ENCODE measurements at places on chromosomes 2 and 18.

DNA sequence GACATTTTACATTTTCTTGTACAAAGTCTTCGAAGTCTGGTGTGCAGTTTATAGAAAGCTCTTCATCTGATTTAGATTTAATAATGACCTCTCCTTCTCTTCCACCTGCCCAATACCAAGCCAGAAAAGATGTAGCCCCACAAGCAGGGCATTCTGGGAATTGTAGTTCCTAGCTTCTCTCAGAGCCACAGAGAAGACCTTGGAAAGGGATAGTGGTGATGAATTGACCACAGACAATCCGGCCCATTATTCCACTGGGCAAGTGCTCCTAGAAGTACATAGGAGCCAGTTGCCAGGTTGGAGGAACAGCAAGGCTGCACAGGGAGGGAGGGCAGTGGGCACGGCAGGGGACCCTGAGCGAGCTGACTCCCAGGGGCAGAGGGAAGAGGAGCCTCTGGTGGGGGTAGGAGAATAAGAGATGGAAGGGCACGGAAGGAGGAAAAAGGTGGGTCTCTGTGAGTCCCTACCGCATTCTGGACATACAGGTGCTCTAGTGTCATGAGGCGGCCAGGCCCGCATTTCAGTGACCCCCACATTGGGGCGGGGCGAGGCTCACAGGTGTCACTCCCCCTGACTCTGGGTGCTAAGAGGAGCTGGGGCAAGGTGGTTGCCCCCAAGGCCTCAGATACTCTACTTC, 152.5 kb upstream of the HAAO start:
- no peak for DNase-seq

GRCh38 chr2:146349334-146349733, 1495.5 kb upstream of the ACVR2A start:
- no peak for DNase-seq

DNA sequence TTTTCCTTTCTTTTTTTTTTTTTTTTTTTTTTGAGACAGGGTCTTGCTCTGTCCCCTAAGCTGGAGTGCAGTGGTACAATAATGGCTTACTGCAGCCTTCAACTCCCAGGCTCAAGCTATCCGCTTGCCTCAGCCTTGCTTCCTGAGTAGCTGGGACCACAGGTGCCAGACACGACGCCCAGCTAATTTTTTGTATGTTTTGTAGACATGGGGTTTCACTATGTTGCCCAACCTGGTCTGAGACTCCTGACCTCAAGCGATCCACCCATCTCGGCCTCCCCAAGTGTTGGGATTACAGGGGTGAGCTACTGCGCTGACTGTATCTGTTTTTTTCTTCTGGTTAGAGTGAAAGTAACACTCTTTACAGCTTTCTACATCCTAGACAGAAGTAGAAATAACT, 240.3 kb upstream of the FBXO11 start:
- DNase-seq, result no peak

DNA sequence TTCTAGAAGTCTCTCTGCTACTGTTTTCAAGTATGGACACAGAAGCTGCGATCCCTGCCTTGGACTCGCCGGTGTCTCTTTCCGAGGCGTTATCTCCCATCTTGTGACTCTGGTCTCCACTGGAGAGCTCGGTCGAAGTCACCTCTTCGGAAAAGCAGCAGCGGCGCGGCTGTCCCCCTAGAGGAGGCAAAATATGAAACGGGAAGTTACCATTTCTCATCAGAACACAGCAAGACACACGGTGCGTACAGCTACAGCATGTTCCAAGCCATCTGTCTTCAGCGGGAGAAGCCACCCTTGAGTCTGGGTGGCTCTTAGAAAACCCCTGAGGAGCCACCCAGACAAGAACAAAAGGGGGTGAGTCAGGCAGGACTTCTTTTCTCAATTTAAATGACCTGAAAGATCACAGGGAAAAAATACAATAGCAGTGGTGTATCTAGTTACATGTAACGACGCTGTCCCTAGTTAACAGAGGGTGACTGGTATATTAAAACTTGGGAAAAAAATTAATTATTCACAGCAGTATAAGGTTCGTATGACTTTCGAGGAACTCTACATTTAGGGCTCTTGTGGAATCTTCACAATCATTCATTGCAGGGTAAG, 114.8 kb downstream of the ZNF516 start:
- DNase-seq, result no peak

- no peak for DNase-seq
These were observed 47.8 kb downstream of the SLC4A3 start for GRCh38 chr2:219675221-219675620.

DNA sequence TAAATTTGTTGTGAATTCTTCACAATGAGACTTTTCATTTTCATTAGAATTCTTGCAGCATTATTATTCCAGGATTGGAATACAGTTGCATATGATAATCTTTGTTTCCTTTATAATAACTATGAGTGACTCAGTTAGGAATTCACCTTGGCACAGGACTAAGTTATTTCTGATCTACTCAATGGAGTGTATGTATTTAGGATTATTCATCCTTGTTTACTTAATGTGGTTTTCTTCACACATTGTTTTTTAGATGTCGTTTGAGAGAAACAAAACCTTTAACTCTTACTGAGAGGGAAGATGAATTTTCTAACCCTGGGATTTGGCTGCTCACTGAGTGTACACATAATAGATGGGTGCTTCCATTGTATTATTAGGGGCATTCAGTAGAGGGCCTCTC, 970.1 kb downstream of the DPP10 start:
- DNase-seq, result no peak

DNA sequence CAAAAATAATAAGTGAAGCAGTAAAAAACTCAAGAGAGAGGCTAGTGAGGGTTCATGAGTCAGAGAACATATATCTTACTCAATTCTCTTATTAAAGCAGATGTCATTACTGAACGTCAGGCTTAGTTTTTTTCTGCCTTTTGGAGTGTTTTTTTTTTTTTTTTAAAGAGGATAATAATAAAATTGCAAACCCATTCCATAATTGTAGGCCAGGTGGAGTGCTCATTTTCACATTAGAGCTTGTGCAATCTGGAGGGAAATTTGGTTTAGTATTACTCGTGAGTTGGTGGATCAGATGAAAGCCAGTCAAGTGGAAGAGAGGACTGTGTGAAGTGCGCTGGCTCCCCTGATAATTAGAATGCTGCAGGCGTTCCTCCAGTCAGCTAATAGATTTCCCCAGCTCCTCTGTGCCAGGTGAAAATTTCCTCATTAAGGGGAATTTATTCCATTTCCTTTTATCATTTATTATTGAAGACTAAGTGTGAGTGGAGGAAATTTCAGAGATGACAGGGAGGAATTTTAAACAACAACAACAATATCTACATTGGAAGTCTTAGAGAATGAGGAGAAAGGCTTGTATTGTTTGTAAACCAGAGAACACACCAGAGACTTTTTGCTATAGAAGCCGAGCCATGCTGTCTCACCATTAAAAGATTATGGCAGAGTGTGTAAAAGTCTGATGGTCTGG, 74.6 kb downstream of the CPS1 start:
- no peak for DNase-seq

DNA sequence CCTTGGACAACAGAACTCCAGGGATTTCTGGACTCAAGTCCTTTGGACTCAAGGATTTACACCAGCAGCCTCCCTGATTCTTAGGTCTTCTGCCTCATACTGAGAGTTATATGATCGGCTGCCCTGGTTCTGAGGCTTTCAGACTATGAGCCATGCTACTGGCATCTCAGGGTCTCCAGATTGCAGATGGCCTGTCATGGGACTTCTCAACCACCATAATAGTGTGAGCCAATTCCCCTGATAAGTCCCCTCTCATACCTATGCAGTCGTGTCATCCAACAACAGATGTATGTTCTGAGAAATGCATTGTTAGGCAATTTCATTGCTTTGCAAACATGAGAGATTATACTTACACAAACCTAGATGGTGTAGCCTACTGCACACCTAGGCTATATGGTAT, 61.4 kb upstream of the MSTN start:
- no peak for DNase-seq

All from stimulated activated CD8-positive, alpha-beta memory T cell treated with anti-CD3 and anti-CD28 coated beads, Interleukin-4, amount 100 ng/mL, for 24 hours (primary cell).